ENCODE measurements at places on chromosomes 6 and 20.

- DNase-seq: no peak
Observed at GRCh38 chr6:136677344-136677743, 114.9 kb downstream of the MAP3K5 start.

GRCh38 chr6:29211488-29211887 lies 40.8 kb downstream of the OR2J2 start:
- DNase-seq: no peak

DNA sequence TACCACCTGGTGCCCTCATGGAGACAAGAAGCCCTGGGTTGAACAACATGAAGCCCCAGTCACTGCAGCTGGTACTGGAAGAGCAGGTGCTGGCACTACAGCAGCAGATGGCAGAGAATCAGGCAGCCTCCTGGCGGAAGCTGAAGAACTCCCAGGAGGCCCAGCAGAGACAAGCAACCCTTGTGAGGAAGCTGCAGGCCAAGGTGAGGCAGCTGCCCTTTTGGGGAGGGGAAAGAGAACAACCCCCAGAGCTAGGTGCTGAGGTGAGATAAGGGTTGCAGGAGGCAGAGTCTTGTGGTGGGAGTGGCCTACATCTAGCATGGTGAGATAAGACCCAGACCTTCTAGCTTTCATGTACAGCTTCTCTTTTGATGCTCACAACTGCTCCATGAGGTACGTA lies 7.0 kb downstream of the CEP250 start:
- no peak for DNase-seq

- no peak for DNase-seq
Observed at GRCh38 chr6:39005774-39006173, 42.8 kb upstream of the GLP1R start.

DNA sequence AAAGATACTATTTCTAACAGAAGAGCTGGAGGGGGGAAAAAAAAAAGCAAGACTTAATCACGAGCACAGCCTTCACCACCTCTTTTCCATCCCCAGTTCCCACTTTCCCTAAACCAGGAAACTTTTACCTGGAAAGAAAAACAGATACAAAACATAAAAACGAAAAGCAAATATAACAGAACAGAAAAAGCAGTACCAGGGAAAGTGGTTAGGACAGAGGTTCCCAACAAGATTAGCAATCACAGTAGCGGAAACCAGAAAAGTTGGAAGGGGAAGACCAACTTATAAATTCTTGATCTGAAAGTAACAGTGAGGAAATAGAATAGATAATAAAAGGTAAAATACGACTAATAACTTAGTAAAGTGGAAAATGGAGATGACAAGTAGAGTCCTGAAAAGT lies 1.2 kb downstream of the DDX39B start:
- DNase-seq: no peak

DNA sequence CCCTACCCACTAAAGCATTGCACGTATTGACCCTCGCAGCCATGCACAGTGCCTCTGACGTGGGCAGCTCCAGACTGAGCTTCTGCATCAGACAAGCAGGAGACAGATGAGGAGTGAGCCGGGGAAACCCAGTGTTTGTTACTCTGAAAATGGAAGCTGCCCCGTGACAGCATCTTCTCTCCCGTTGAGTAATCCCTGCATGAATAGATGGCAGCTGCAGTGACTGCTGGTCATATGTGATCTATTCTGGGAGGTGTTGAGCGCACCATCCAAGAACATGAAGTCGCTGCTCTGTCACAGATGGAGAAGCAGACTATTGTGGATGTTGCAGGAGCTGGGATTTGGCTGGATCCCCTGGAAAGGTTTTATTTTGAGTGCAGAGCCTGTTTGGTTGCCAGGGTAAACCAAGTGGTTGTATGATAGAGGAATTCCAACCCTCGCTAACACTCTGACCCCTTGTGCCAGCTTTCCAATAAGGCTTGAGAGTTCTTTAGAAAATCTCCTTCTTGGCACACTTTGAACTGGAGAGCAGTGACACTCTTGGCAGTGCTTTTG lies 242.2 kb downstream of the NRN1 start:
- no peak for DNase-seq

DNA sequence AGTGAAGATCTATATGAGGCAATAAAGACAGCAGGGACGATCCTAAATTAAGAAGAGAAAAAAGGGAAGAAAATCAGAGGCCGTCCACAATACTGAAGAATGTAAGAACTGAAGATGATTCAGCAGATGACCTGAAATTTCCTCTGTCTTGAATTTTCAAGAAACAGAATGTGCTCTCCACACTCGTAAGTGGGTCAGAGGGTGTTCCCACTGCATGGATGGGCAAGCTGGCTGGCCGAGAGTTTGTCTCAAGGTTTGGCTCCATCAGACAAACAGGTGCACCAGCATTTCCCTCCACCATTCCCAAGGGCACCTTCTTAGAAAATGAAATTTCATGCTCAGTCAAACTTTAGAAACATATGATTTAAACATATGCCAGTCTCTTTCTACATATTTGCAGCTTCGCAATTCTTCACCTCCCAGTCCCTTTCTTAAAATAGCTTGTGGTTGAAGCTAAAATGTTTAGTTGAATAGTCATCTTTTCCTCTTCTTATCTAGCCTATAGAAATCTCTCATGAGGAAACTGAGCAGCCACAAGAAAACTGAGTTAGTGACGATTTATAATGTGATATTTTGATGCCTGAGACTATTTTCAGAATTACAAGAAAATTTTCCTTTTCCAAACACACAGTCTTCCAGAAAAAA lies 576.4 kb downstream of the PRKN start:
- DNase-seq: no peak

DNA sequence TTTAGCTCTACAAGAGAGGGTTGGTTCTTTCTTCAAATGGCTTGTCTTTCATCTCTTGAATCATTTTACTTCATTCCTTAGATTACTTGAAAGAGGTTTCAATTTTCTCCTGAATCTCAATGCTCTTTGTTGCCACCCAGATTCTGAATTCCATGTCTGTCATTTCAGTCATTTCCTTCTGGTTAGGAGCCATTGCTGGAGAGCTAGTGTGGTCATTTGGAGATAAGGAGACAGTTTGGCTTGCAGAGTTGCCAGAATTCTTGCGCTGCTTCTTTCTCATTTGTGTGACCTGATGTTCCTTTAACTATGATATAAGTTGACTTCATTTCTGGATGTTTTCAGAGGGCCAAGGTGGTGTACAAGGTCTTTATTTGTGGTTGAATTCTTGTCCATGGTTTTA lies 157.8 kb downstream of the SLC22A3 start:
- no peak for DNase-seq

GRCh38 chr20:3815703-3816315 lies 4.5 kb upstream of the AP5S1 start:
- DNase-seq: no peak

DNA sequence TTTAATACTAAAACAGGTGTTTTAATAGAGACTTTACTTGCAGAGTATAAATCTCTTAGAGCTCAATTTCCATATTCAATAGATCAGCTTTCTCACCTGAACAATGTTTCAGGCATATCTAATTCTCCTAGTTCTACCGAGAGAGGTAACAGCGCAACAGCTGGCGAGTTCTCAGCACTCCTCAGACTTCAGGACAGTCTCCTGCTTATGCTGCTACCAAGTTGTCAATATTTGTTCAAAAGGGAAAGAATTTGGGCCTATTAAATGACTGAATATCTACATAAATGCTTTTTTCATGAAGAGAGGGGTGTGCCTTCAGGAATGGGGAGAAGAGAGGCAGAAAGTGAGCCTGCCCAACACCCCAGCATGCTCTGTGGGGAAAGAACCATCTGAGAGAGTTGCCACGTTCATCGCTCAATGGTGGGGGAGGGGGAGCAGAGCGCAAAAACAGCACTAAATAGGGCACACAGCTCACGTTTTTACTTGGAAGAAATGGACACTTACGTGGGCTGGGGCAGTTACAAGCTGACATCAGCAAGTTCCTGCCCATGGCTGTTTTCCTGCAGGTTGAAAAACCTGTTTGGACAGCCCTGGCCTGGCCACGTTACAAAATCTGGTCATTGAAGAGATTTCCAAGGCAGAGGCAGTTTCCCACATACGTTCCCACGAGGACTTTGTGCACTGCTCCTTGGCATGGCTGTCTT lies 38.0 kb downstream of the EZR start:
- DNase-seq: no peak

GRCh38 chr6:90537723-90538258 lies 49.1 kb downstream of the MAP3K7 start:
- DNase-seq: no peak

- DNase-seq: no peak
Observed at GRCh38 chr6:16979677-16980370, 122.0 kb upstream of the STMND1 start.

DNA sequence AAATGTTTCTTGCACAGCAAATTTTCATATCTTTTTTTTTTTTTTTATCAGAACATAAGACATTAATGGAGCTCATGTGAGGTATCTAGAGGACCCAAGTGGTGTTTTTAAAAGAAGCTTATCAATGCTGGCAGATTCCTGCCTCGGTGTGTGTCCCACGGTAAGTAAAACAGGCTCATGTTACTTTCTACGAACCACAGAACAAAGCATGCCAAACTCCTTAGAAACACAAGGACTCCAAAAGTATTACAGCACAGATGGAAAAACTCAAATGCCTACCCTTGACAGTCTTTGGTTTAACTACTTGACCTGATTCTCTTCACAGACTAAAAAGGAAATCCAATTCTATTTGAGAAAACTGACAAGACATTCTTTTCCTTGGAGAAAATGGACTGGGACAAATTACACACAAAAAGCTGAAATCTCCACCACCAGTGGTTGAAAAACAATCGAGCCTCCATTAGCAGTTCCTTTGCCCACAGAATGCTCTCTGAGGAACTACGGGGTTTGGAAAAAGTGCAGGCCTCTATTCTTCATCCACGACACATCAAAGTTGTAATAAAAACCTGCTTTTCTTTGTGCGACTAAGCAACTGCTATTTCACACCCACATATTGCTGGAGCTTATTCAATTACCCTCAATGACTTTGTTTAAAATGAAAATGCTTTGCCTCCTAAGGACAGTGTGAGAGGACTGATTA lies 5.4 kb downstream of the METTL24 start:
- DNase-seq: no peak

GRCh38 chr6:157763129-157763903 lies 59.7 kb upstream of the SNX9 start:
- no peak for DNase-seq

GRCh38 chr6:69232911-69233448 lies 563.8 kb downstream of the LMBRD1 start:
- DNase-seq: peak; percentile 3

DNA sequence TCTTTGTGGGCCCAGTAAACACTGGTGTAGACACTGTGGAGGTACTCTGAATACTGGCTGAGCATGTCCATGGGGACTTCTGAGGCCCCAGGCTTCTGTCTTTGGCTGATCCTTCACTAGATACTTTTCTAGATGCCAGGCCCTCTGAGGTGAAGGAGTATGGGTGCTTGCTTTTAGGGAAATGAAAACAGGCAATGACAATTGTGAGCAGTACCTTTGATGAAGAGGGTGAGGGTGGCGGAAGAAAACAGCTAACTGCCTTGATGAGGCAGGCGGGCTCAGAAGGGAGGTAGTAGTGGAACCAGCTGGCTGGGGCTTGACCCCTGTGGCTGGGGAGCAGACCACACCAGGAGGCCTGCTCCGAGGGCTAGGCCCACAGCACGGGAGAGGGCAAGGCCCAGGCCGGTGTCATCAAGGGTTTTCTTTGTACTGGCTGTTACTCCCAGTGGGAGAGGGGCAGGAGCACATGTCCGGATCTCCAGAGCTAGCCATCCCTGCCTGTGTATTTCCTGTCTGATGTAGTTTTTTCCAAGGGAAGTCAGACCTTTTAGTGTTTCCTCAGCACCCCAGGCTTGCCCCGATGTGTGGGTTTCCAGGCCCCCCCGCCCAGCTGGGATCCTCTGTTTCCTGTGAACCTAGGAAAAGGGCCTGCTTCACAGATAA lies 3.9 kb downstream of the PLCG1 start:
- no peak for DNase-seq

- no peak for DNase-seq
Observed at GRCh38 chr6:163323705-163324104, 90.8 kb upstream of the QKI start.

GRCh38 chr6:136334465-136334846 lies 44.8 kb upstream of the BCLAF1 start:
- DNase-seq: no peak

DNA sequence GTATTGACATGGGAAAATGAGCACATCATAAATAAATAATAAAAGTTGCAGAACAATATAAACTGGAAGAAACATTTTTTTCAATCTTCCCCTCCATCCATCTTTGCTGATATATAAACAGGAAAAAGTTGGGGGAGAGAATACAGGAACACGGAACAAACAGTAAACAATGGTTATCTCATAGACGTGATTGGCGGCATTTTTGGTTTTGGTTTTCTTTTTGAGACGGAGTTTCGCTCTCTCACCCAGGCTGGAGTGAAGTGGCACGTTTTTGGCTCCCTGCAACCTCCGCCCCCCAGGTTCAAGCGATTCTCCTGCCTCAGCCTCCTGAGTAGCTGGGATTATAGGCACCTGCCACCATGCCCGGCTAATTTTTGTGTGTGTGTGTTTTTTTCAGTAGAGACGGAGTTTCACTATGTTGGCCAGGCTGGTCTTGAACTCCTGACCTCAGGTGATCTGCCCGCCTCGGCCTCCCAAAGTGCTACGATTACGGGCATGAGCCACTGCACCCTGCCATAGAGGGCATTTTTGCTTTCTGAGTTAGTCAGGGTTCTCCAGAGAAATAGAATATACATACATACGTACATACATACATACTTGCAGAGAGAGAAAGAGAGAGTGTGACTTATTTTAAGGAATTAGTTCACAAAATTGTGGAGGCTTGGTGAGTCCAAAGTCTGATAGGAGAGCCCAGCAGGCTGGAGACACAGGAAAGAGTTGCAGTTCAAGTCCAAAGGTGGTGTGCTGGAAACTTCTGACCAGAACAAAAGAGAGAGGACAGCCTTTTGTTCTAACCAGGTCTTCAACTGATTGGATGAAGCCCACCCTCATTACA lies 22.6 kb downstream of the GNL1 start:
- no peak for DNase-seq

- DNase-seq: no peak
Observed at GRCh38 chr6:141969201-141969600, 163.5 kb upstream of the GJE1 start.
